ENCODE measurements at places on chromosomes 2 and 18.

- DNase-seq = no peak
These were observed 164.9 kb downstream of the INHBB start for GRCh38 chr2:120510751-120511395.

- peak; percentile 48 for DNase-seq
These were observed 396 bp downstream of the CNOT9 start for GRCh38 chr2:218569038-218569431.

- DNase-seq = no peak
These were observed 1517.5 kb upstream of the PIK3C3 start for GRCh38 chr18:40437517-40437916.

GRCh38 chr2:201558232-201558631 lies 85.1 kb downstream of the TMEM237 start:
- no peak for DNase-seq

DNA sequence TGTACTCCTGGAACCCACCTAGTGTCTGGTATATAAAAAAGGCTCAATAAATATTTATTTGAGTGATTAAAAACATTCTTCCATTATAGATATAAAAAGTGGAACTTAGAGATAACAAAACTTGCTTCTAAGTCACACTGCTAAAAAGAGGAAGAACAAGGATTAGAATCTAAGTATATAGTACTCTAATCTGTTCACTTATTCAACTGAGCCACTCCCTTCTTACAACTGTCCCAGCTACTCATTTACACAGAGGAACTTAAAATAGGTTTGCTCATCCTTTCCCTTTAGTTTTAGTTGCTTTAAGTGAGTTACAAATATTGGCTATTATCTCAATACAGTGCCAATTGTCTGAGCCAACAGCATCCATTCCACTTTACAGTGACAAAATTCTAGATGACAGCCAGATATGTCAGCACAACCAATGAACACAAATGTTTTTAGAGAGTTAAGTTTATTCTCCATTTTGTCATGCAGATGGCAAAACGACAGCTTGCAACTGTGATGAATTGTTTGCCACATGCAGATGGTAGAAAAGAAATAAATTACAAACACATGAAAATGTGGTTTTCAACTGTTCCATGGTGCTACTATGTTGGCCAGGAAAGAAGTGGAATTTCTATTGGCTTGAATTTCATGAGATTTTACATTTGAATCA lies 280.7 kb upstream of the ZC3H15 start:
- no peak for DNase-seq

DNA sequence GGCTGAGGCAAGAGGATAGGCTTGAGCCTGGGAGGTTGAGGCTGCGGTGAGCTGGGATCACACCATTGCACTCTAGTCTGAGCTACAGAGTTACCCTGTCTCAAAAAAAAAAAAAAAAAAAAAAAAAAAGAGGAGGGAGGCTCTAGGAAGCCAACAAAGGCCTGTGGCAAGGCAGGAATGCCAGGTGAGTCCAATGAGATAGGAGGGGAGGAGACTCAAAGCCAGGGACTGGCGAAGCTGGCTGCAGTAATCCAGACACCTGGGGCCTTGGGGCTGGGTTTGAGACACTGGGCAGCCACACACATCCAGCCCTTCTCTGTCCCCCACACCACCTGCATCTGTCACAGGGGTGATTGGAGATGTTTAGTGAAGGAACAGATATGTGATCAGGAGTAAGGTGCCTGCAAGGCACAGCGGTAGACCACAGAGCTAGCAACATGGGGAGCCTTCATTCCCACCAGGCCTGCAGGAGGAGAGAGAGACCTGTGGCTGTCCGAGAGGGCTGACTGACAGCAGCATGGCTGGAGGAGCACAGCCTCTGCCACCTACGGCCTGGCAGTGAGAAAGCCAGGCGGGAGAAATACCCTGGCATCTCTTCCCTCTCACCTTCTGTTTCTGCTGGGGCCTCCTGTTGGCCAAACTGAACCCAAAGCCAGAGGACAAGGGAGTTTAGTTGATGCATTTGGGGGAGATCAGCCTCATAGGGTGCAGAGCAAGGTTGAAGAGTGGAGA lies 9.5 kb downstream of the CHPF start:
- DNase-seq = no peak

DNA sequence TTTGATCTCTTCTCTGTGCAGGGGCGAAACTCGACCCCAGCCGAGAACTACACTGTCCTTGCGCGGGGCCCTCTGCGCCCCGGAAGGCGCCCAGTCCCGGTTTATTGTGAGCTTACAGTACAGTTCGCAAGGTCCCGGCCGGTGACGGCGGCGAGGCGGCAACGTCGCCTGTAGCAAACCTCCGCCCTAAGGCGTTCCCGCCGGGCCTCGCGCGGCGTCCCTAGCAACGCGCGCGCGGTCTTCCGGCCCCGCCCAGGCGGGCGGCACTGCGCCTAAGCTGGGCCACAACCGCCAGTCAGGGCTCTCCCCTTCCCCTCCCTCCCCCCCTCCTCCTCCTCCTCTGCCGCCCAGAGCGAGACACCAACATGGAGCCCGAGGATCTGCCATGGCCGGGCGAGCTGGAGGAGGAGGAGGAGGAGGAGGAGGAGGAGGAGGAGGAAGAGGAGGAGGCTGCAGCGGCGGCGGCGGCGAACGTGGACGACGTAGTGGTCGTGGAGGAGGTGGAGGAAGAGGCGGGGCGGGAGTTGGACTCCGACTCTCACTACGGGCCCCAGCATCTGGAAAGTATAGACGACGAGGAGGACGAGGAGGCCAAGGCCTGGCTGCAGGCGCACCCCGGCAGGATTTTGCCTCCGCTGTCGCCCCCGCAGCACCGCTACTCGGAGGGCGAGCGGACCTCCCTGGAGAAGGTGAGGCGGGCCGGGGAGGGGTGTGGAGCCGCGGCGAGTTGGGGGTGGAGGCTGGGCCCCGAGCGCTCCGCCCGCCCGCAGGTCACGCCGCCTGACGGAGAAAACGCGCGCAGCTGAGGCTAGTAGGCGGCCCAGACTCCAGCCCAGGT lies at the start of gene ALMS1:
TSS of gene ALMS1 (plus strand) at position 333 of the 838 bp plus-strand sequence. CDS start at position 366, 33 bp downstream.
- peak; percentile 91 for DNase-seq

DNA sequence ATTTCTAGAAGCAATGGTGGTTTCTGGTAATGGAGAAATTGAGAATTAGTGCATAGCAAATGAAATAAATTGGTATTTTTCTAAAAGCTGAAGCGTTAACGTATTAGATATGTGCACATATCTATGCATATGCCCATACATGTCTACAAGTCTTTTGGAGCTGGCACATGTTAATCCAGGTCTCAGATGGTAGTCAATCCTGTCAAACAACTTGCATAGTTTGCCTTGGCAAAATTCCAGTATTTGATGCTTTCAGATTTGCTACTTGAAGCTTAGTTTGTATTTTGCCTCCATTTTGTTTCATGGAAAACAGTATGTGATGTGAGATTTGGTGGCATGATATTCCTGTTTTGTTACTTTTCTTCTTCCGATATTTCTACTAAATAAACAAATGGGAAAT lies 304.6 kb downstream of the PARD3B start:
- DNase-seq = no peak

GRCh38 chr2:180652794-180653193 lies 327.6 kb upstream of the UBE2E3 start:
- no peak for DNase-seq

GRCh38 chr18:75257605-75258004 lies 47.0 kb downstream of the TSHZ1 start:
- DNase-seq = no peak

GRCh38 chr2:96470636-96471035 lies 34.5 kb downstream of the NEURL3 start:
- peak; percentile 76 for DNase-seq

DNA sequence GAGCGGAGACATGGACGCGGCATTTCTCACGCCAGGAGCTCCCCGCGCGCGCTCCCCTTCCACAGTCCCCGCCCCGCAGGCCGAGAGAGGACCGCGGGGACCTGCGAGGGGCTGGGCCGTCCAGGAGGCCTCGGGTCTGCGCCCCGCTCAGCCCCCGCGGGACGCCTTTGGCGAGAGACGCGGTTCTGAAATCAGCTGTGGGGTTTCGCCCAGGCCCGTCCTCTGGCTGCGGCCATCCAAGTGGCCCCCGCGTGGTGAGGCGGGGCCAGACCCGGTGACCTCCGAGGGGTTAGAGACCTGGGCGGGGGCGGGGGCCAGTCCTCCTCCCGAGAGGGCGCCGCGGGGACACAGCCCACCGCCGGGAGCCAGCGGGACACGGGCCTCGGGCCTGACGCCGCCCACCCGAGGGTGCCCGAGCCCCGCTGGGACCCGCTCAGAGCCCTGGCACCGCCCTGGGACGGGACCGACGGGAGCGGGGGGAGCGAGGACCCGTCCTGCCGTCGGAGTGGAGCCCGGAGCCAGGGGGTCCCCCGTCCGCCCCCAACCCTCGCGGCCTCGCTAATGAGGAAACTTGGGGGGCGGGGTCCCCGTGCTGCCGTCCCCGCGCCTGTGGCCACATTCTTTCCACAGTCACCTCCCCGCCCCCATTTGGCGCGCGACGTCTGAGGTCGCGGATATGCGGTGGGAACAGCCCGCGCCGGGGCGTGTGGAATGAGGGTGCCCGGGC lies 6.1 kb upstream of the SALL3 start:
- DNase-seq = no peak

- no peak for DNase-seq
These were observed 68.8 kb upstream of the TMEM87B start for GRCh38 chr2:111986116-111986900.

DNA sequence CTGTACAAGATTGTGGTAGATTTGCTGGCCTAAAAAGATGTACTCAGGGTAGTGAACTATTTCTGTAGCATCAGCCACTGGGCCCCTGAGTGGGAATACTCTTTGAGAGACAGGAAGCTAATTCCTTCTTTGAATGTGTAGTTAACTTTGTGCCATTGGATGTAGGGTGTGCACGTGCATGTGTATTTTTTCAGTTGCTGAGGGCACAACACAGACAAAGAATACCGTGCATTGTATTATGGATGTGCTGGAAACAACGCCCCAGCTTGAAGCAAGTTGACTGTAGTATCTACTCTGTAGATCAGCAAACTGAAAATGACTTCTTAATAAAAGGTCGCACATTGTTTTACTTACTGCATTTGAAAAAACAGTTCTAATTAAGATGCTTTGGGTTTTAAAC lies 14.1 kb downstream of the CRIM1 start:
- DNase-seq = no peak

GRCh38 chr2:15388406-15389325 lies 172.5 kb downstream of the NBAS start:
- no peak for DNase-seq

- DNase-seq = peak; percentile 41
These were observed 30.9 kb downstream of the HAUS1 start for GRCh38 chr18:46134920-46135675.

- DNase-seq = no peak
These were observed 3.2 kb upstream of the GLS start for GRCh38 chr2:190877436-190877835.

DNA sequence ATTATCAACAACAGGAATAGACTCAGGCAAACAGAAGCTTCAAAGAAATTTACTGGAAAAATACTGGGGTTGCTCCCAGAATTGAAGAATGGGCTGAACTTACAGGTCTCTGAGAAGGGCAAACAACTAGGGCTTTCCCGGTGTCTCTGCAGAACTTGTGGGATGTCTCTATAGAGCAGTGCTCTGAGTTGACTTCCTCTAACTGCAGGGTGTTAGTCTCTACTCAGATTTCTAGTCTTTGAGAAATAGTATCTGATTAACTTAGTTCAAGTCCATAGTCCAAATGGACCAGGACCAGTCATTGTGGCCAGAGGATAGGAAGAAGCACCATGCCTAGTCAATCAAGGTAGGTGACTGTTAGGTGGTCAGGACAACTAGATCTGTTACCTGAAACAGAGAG lies 45.8 kb downstream of the LIMS1 start:
- DNase-seq = no peak

DNA sequence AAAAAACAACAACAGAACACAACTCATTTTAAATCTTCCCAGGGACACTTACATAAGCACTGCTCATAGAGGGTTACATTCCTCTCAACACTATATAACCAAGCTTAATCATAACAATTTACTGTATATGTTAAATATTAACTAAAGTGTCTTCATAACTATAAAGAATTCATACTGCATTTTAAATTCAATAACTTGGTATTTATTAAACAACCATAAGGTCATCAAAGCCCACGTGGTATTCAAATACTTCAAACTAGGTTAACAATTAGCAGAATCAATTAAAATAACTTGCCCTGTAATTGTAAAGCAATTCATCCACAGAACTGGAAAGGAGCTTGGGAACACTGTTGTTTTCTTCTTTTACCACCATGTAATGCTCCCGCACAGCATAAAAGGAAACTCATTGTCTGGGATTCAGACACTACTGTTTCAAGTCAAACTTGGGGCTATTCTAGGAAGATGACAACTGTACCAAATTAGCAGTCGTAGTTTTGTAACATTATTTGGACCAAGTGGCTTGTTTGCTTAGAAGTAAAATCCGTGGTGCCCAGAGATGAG lies 10.4 kb downstream of the GAREM1 start:
- no peak for DNase-seq

DNA sequence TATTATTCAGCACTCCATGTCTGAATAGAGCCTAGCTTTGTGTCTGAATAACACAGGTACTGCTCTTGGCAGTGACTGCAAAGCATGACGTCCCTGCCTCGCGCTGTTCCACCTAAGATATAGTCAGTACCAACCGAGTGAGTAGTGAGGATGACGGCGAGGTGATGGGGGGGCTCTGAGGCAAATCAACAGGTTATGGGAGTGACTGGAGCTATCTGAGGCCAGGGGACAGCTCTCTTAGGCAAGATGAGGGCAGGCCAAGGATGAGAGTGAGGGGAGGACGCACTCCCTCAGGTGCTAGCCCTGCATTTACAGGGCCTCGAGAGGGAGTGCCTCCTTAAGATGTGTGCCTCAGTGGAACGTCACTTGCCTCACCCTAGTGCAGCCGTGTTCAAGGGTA lies 28.1 kb upstream of the NOTO start:
- DNase-seq = no peak

DNA sequence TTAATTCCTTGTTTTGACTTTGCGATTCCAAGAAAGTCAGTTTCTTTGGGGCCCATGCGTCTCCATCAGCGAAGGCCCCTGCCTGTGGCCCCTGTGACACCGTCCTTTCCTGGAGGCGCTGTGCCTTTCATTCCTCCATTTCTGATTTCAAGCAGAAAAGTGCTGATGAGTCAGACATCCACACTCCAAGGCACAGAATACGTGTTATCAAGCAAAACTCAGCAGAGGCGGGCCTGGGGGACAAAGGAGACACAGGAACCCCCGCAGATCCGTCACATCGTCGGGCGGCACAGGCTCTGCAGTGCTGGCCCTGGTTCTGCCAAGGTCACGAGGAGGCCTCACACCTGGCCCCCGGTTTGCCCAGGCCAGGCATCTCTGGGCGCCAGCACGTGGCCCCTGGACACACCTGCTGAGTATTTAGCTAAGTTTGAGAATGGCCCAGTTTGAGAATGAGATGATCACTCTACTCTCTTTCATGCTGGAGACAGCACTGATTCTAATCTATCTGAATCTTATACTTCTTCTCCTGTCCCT lies 7.2 kb upstream of the SALL3 start:
- no peak for DNase-seq

Data from testis (tissue), 5 donors.